ENCODE measurements at places on chromosomes 7 and 10.

DNA sequence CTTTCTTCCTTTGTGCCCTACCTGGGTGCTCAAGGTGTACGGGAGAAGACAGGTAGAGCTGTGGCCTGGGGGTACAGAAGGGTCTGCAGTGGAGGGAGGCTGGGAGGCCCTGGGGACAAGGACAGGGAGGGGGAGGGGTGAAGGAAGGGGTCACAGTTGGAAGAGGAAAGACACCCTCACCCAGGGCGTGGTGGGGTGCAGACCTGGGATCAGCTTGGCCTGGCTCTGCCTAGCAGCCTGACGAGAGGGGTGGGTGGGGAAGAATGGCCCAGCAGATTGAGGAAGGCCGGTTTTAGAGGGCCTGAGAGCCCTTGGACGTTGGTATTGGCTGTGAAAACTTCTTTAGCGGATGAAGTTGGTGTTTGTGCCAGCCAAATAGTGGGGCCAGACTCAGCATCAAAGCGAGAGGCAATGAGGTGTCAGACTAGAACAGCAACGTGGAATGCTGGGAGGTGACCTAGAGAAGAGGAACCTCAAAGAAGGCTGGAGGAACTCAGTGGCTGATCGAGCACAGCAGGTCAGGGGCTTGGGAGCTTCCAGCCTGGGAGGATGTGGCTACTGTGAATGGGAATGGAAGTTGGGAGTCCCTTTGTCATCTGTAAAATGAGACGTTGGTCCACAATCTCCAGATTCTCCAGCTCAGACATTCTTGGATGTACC is 18.1 kb upstream of the TRIM8 start:
- DNase-seq = no peak

- DNase-seq = no peak
Measured at GRCh38 chr10:61754587-61755550, 92.1 kb downstream of the CABCOCO1 start.

DNA sequence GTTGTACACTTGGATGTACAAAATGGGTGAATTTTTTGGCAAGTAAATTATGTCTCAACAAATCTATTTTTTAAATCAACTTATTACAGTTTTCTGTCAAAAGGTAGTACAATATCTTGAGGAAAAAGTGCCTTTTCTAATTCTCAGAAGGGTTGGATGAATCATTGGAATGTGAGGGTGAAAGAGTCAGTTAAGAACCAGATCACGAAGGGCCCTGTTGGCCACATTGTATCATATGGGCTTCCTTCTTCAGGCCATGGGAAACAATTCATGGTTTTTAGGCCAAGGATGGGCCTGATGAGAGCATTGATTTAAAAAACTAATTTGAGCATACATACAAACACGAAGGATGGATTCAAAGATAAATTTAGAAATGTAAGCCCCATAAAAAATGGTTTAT is 503.7 kb downstream of the TNS3 start:
- DNase-seq = no peak

DNA sequence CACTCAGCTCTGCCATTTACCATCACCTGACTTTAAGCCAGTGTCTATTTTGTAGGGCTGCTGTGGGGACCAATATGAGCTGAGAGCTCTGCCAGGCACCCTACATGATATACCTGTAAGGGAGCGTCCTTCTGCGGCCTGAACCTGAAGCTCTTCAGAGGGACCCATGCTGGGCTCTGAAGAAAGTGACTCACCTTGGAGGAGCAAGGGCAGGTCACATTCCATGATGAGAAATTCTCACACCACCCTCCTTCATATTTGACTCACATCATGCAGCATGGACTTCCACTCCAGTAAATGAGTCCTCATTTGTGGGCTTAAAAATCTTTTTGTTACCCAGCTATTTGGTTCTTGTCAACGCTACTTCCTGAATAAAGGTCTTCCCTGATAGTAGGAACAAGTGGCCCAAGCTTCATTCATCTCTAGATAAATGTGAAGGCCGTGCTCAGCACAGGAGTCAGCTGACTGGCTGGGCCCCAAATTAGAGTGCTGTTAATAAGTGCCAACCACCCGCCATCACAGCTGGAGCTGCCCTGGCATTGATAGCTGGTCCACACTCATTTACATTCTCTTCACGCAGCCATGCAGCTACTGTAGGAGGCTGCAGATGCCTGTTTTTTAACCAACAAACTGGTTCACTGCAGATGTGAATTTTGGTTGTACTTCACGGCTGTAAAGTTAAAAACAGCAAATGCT is 78.4 kb downstream of the RNF216 start:
- peak; percentile 61 for DNase-seq

DNA sequence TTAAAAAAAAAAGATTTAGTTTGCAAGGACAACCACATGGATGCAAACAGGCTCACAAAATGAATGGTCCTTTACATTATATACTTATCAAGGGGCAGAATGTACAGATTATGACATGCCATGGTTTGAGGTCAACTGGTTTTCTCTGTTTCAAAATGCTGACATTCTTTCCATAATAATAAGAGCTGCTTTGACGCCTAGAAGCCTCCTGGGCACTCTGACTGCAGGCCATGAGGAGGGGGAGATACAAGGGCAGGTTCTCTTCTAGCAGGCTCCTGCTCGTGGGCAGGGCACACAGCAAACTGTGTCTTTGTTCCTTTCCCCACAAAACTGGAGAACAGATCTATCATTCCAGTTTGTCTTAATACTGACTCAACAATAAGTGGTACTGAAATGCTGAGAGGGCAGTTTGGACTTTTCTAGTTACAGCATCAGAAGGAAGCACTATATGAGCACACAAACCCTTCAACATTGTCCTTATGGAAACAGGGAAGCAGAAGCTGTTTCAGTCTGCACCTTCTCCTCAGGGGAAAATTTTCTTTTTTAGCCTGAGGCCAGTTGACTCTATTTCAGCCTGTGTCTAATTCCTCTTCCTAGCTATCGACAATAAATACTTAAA is 314.9 kb upstream of the AOAH start:
- no peak for DNase-seq

GRCh38 chr7:113856010-113856409 is 62.8 kb downstream of the PPP1R3A start:
- no peak for DNase-seq

GRCh38 chr10:78944723-78945312 is 123.9 kb upstream of the ZMIZ1 start:
- DNase-seq = peak; percentile 9

DNA sequence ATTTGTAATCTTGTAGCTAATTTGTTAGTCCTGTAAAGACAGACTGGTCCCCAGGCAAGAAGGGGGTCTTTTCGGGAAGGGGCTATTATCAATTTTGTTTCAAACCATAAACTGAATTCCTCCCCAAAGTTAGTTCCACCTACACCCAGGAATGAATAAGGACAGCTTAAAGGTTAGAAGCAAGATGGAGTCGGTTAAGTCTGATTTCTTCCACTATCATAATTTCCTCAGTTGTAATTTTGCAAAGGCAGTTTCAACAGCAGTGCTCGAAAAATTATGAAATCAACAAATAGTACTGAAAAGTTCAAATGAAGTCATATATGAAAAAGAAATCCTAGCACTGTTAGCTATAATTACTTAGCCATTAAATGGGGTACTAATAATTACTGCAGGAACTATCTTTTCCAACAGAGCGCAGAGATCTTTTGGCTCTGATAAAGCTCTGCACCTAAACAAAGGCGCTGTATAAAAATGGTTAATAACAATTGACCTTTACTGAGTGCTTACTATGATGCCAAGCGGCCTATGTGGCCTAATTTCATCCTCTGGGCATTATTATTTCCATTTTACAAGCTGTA is 756 bp upstream of the SEC24C start:
- DNase-seq = no peak

DNA sequence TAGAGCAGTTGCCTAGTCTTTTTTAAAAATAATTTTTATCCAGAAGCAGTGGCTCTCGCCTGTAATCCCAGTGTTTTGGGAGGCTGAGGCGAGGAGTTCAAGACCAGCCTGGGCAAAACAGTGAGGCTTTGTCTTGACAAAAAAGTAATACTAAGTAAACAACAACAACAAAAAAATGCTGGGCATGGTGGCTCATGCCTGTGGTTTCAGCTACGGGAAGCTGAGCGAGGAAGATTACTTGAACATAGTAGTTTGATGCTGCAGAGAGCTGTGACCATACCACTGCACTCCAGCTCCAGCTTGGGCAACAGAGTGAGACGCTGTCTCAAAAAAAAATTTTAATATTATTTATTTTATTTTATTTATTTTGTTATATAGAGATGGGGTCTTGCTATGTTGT is 31.3 kb upstream of the TPST1 start:
- no peak for DNase-seq

DNA sequence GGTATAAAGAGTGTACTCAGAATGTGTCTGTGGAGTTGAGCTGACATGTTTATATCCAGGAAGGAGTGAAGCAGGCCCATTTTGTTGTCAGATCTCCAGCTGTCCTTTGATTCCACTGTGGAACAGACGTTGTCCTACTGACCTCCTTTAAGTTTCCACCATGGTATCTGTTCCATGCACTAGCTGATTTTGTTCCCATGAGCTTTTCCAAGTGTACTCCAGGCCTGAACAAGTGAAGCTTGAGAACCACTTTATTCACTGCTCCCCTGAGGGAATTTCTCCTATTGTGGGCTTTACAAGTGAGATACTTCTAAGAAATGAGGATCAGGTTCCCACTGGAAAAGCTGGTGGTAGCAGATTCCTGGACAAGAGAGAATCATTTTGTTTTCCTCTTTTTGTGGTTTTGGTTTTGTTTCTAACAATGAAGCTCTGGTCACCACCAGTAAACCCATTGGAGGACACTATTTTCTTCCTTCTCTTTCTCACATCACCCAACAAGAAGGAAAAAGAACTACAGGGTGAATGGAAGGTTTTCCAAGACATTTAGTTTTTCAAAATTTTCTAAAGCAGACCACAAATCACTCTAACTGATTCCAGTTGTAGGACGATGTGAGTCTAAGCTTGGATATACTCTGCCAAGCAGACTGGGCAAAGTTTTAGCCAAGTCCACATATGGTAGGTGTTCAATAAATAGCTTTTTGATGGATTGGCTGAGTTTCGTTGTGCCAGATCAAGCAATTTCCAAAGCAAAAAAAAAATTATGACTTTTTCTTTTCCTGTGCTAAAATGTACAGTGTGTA is 144.2 kb downstream of the JCAD start:
- no peak for DNase-seq

GRCh38 chr7:27161214-27161720 is 4.1 kb downstream of the HOXA9 start:
- DNase-seq = no peak

All from pancreas (tissue), 10 donors.